ENCODE measurements at places on chromosomes 4 and X.

DNA sequence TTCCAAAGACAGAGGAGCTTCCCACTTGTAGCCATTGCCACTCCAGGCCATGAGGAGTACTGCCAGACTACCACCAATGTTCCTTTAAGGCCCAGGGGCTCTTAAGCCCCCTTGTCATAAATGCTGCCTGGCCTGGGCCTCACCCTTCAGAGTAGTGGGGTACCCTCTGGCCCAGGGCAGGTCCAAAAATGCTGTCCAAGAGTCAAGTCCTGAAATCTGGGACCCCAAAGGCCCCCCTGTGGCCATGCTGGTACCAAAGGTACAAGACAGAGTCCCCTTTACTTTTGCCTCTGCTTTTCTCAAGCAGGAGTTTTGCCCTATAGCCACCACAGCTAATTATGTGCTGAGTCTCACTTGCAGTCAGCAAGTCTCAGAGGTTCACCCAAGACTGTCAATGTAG, 16.4 kb downstream of the RAB33B start:
- DNase-seq = no peak

GRCh38 chrX:19804151-19804550, 83.2 kb downstream of the SH3KBP1 start:
- no peak for DNase-seq

DNA sequence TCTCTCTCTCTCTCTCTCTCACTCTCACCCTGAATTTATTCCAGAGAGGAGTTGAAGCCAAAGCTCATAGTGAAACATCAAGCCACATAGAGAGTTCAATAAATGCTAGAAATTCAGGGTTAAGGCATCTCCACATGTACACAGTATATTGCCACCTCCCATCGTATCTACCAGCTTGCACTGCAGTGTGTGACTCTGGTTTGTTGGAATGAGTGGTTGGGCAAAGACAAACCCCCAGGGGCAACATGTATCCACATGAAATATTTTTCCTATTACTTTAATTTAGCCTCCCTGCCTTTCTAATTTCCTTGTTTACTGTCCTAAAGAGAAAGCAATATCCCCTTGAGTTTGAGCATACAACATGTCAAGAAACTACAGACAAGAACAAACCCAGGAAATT, 247.3 kb downstream of the SPATA18 start:
- no peak for DNase-seq

DNA sequence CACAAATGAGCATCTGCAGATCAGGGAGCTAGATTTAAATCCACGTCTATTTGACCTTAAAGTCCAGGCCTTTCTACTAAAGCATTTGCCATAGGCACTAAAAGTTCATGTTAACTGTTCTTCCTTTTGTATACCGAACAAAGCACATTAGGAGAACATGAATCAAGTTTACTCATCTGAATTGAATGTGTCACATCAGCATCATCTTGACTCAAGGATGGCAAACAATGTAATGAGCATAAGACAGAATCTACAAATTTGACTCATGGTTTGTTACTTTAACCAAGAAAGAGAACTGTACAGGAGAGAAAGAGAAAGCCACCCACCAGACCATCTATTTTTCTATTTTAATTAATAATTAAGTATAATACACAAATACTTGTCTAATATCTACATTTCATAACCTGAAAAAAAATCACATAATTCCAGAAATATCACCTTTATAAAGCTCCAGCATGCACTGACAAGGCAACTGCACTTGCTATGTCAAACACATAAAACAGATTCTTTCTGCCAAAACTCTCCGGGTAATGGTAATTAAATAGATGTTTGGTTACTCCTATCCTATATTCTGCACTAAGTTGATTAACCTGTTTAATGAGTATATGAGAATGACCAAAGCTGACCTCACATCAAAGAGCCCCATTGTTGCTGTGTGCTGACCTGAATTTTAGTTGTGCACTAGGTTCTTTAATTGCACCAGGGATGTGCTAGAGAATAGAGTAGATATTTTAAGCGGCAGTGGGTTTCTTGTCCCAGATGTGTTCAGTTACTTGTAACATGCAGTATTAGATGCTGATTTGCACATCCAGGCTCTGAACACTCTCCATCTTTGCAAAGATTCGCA, 42.5 kb upstream of the LEF1 start:
- DNase-seq = no peak

GRCh38 chr4:55248756-55249155, 97.3 kb upstream of the SRD5A3 start:
- no peak for DNase-seq

DNA sequence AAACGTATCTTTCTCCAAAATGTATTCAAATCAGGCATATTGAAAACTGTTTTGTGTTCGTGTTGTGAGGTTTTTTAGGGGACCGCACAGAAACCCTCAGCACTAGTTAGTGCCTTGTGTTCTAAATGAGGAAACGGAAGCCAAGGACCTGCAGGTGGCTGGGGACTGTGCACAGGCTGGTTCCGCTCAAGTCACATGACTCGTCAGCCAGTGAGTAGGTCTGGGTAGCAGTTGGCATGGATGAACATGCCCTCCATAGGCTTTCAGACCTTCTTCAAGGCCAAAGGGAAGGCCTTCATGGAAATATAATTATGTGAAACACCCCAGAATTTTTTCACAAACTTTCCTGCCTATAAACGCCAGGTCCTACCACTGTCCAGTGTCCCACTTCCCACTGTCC, 1.3 kb upstream of the F11 start:
- DNase-seq = no peak

Measured in kidney (tissue), 22 donors.